NCI-H526 (cell line): ENCODE measurements at places on chromosomes 2 and 18.
A peak's percentile ranks its signal among the peaks of the same experiment; 100 is the strongest.

DNA sequence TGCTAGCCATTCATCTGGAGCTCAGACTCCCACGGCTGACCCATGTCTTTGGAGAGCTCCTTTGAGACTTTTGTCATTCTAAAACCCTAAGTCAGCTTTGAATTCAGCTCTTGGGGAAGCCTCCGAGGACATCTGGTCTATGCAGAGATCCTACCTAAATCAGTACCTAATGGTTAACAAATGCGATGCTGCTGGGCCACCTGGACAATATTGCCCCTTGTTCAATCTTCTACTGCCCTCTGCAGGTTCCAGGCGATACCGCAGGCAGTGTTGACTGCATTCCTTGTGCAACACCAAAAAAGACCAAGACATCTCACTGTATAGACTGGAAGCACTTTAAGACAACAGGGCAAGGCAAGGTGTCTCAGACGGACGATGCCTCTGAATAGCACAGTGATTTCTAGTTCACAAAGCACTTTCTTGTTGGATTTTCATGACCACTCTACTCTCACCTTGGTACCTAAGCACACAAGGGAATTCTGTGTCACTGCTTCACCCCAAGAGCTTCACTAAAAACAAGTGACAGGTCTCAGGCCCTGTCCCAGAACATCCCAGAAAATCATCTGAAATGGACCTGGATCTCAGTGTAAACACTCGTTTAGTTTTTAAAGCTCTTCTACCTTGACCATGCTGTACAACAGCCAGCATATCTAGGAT lies 80.9 kb downstream of the XDH start:
- DNase-seq, result peak; percentile 60

DNA sequence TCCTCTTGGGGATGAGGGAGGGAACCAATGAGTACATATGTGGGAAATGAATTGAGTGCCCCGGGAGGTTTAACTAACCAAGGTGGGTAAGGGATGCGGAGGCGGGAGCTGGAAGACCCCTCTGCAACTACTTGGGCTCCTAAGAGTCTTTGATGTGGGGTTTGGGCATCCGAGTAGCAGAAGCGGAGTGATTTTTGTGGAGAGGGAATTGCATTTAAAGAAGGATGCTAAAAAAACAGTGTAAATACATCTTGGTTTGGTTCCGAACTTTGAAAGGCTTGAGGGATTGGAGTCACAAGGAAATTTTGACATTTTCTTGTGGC lies 215.7 kb downstream of the MCFD2 start:
- DNase-seq, result no peak

DNA sequence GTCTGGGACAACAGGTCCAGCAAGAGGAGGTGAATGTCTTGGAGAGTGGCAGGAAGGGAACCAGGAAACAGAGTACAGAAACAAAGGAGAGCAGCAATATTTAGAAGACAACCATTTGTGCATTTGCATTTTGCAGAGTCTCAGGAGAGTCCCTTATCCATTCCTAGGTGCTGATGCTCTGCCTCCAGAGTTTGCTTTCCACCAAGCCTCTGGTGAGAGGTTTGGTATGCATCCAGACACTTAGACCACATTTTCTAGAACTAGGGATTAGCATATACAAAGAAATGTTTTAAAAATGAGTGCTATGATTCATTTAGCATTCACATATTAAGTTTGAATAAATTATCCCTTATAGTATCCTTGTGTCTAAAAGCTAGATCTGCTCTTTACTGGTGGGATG lies 18.5 kb upstream of the LRATD1 start:
- DNase-seq, result no peak

DNA sequence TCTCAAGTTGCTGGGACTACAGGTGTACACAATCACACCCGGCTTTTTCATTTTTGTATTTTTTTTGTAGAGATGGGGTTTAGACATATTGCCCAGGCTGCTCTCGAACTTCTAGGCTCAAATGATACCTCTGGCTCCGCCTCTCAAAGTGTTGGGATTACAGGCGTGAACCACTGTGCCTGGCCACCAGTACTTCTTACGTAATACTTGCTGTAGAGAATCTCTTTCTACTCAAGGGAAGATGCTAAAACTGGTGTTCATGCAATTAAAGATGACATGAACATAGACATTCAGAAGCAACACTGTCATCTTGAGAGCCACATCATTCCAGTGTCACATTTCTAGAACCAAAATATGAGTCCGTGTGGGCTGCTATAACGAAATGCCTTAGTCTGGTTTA lies 53.7 kb upstream of the FRZB start:
- DNase-seq, result no peak

DNA sequence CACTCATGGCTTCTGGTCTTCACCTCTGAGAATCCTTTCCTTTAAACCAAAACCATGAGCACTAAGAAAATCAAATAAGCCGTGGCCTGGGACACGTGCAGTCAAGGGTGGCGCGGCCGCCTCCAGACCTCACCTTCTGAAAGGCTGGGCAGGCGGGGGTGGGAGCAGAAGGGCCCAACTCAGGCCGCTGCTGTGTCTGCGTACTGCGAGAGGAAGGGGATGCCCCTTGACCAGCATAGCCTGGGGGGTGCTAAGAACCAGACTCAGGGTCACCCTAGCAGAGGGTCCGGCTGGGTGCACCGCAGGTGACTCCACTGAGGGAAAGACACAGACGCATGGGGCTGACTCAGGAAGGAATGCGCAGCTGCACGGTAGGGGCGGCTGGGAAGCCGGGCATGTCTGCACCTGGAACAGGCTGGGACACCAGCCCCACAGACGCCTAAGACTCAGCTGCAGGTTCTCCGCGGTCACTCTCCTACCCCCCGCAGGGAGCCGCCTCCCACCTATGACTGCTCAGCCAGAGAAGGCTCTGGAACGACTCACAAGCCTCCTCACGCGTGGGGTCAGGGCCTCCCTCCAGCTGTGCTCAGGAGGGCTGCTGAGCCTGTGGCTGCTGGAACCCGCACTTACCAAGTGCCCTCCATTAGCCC lies 432.4 kb upstream of the MYT1L start:
- no peak for DNase-seq

DNA sequence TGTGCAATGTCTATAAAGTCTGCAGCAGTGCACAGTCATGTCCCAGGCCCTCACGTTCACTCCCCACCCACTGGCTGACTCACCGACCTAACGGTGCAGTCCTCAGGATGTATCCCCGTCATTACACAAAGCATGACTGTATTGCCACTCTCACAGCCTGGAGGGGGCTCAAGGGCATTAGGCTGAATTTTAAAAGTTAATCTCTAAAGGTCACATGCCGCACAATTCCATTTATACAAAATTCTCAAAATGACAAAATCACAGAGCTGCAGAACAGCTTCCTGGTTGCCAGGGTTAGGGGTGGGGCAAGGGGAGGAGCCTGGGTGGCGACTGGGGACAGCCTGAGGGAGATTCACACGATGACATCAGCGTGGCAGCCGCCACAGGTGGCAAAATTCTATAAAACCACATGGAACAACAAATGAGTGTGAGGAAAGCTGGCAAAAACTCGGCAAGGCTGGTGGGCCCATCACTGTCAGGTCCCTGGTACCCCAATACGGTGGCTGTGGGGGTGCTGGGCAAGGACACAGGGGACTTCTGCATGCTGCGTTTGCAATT lies 97.6 kb downstream of the NDUFA10 start:
- no peak for DNase-seq

GRCh38 chr2:33272001-33272400 lies 204.4 kb upstream of the RASGRP3 start:
- DNase-seq, result no peak

DNA sequence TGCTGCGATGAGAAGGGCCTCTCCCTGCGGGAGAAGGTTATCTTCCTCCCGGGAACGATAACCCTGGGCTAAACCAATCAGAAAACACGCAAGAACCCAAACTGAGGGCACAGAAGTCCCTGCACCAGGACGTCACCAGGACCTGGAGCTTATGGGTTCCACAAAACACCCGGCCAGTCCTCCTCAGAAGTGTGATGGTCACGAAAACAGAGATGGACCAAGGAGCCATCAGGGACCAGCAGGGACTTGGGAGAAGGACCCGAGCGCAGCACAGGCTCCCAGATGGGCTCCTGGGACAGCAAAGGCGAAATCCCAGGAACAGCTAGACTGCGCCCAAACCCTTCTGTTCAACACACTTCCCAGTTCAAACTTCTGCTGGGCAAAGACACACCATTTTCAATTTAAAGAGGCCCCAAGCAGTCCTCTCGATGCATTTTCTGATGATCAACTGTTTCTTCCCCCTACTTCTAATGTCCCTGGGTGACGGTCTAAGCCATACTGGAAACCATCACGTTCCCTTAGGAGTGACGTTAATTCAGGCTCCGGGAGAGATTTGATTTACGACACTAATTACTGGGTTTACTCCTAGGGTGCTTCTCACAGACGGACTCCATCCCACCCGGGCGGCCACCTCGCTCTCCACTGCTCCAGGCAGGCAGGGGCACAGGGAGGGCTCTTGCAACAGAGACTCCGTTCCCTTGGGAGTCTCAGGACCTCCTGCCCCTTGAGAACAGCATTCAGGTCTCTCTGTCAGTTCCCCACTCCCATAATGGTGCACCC lies 29.2 kb downstream of the ZNF516 start:
- DNase-seq, result no peak
